ENCODE measurements at places on chromosomes 2 and 18.

- no peak for DNase-seq
Measured at GRCh38 chr2:136956050-136956449, 190.7 kb downstream of the THSD7B start.

GRCh38 chr2:216006164-216006663, 7.1 kb downstream of the MREG start:
- peak; percentile 20 for DNase-seq

DNA sequence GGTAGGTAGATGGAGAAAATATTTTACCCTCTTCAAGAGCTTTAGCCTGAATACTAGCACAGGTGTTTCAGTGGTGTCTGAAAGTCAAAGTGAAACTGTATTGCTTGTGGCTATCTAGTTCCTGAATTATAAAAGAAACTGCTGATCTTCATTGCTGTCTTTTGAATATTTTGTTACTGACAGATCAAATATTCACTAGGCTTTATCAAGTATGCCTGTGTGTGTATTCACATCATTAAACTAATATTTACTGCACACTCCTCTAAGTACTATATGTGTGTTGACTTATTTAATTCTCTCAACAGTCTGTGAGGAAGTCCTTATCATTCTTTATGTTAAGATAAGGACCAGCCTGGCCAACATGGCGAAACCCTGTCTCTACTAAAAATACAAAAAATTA, 139.6 kb downstream of the SOCS6 start:
- no peak for DNase-seq

DNA sequence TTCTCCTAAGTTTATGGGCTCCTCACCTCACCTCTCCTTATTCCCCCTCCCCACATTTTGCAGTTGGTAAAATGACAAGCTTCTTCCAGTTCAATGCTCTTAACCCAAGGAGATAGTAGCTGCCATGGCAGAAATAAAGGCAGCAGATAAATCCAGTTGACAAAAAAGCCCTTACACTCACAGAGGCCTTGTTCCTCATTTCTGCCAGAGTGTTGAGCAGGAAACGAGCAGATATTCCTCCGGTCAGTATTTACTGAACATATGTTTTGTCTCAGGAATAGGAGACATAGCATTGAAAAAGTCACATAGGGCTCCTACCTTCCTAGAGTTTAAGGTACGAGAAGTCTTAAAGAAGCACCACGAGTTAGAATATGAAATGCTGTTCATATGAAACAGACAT, 493.7 kb upstream of the TNP1 start:
- DNase-seq = no peak

GRCh38 chr18:11850821-11851145, 430 bp upstream of the CHMP1B start:
- DNase-seq = no peak

DNA sequence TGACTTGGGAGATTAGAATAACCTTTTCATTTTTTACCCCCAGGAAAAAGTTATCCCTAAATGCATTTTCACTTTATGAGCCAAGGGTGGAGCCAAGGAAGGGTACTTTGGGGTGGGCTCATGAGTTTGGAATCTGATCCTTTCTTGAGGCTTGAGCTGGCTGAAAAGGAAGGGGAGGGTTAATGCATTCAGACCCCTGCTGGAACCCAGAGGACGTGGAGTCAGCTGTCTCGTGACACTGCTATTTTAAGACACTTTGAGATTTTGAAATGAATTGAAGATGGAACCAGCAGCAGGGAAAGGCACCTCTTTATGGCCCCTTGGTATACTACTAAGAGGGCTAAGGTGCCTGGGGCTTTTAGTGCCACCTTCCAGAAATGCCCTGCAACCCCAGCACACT, 90.4 kb downstream of the MARCHF4 start:
- no peak for DNase-seq

- no peak for DNase-seq
Measured at GRCh38 chr2:174764280-174765255, at the start of gene CHRNA1. Gene CHRNA1, minus strand, starts transcription at chr2:174764472. Its CDS starts 78 bp downstream, at chr2:174764394.

- DNase-seq = no peak
Measured at GRCh38 chr2:215455958-215456357, 20.1 kb upstream of the FN1 start.

DNA sequence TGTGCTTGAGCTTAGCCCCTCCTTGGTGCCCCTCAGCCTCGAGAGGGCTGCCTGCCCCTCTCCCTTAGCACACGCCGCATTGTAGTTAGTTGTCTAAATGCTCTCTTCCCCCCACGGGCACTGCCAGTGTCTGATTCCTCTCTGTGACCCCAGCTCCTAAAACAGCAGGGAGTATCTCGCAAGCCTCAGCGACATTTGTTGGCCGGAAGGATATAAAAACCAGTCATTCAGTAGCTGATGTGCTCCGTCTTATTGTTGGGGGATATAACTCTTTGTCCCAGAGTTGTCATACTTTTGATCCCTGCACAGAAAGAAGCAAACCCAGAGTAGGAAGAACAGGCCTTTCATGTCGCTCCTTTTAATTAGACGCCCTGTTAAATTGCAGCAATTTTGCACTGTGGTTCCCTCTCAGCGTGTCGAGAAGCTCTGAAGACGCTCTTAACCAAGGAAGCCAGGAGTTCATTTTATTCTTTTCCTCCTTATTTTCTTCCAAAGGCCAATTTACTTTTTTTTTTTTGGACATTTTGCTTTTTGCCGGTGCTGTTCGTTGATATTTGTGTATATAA, 201.8 kb downstream of the KLHL29 start:
- no peak for DNase-seq

DNA sequence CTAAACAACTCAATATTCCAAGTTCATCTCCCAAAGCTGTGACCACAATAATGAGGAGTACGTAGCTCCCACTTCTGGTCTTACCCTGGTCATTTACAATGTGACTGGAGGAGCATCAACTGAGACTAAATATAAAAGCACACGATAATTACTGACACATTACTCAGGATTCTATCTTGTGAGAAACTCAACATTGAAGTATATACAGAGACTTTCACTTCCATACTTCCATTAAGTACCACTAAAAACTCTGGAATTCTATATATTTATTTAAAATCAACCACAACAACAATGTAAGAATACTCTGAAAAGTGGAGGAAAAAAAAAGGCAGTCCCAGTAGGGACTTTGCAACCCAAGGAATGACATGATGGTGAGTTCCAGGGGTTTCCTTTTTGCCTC, 61.4 kb downstream of the XDH start:
- no peak for DNase-seq

- no peak for DNase-seq
Measured at GRCh38 chr18:2572892-2573291, 1.5 kb downstream of the NDC80 start.

- DNase-seq = no peak
Measured at GRCh38 chr2:49404108-49404507, 249.8 kb upstream of the FSHR start.

DNA sequence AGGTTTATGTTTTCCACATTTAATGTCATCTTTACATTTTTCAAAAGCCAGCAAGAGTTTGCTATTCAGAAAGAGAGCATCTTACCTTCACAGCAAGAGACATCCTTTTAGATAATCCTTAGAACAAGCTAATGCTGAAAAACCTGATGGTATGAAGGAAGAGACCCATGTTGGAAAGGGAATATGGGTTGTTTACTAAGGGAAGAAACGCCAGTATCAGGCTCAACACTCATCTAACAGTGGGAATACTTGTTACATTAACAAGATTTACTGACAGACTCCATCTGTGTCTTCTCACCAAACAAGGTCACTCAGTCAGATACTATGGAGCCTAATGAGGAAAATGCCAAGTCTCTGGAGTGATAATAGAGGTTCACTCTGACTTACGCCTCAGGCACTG, 1474.1 kb upstream of the SLC39A10 start:
- DNase-seq = no peak

GRCh38 chr2:134142341-134142738, 111.5 kb upstream of the MGAT5 start:
- DNase-seq = no peak

- DNase-seq = no peak
Measured at GRCh38 chr18:73509460-73509859, 638.2 kb downstream of the FBXO15 start.

- DNase-seq = no peak
Measured at GRCh38 chr2:128603411-128603924, 284.8 kb upstream of the HS6ST1 start.

DNA sequence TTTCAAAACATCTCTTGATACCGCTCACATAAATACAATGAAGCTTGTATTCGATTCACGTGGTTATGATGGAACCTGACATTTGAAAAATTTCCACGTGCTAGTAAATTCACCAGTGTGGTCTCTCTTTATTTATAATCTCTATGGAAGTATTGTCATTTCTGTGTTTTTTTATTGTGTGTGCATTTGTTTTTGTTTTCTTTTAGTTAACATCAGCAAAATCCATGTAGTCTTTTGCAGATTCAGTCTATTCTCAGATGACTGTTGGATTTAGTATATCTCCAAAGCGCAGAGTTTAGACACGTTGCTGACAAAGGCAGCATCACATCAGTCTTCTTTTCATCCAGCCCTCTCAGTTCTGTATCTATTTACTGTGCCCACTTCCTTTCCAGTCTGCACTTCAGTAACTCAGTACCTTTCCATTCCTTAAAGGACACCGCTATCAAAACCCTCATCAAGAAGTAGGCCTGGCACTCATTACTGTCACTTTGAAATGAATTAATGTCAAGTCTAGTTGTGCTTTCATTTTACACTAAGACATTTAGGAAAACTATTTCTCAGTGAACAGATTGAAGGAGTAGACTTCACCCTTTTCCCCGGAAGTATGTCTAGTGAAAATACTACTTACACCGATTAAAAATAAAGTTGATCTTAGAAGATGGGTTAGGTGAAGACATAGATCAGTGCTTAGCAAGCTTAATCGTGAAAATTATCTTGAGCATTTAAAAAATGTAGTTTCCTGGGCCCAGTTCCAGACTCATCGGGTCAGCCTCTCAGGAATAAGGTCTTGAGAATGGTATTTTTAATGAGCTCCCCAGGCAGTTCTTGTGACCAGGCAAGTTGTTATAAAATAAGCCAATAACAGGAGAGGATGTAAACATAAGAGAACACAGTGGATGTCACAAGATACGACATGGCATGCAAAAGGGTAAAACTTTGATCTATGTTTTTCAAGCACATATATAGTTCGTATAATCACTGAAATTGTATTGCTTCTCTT, 506.8 kb upstream of the ZEB2 start:
- no peak for DNase-seq

GRCh38 chr2:157691695-157692094, 63.0 kb upstream of the ACVR1C start:
- no peak for DNase-seq

- DNase-seq = peak; percentile 75
Measured at GRCh38 chr2:86704459-86704971, 15.6 kb upstream of the RMND5A start.

- DNase-seq = no peak
Measured at GRCh38 chr2:44692821-44693220, 248.7 kb upstream of the SIX3 start.

GRCh38 chr2:70946832-70947442, 11.2 kb downstream of the ATP6V1B1 start:
- peak; percentile 56 for DNase-seq

- no peak for DNase-seq
Measured at GRCh38 chr2:186979439-186980116, 130.6 kb upstream of the ZSWIM2 start.

GRCh38 chr2:161166538-161167409, 6.5 kb downstream of the TANK start:
- no peak for DNase-seq

GRCh38 chr2:152410165-152410597, 75.2 kb downstream of the FMNL2 start:
- no peak for DNase-seq

- peak; percentile 58 for DNase-seq
Measured at GRCh38 chr2:121080013-121080772, 204.8 kb downstream of the TFCP2L1 start.
